ENCODE measurements at places on chromosomes 6 and 20.
A peak's percentile ranks its signal among the peaks of the same experiment; 100 is the strongest.

DNA sequence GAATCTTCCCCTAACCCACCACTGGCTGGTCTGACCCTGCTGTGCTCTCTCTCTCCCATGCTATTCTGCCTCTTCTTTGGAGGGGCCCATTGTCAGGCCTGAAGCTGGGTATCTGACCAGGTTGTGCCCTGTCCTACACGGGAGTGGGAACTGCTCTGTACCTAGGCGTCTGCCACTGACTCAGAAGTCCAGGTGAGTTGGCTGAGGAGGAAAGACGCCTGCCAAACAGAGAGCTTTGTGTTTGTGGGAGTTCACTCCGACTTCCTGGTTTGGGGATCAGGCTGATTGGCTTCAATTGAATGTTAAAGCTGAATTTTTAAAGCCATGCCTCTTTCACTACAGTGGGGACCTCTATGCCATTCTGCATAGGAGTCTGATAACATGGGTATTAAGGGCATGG, 136.0 kb downstream of the CCDC170 start:
- no peak for DNase-seq

GRCh38 chr20:18639501-18639979, 51.7 kb downstream of the DTD1 start:
- DNase-seq, result no peak

- no peak for DNase-seq
These were observed 16.9 kb upstream of the FOXC1 start for GRCh38 chr6:1592852-1593251.

DNA sequence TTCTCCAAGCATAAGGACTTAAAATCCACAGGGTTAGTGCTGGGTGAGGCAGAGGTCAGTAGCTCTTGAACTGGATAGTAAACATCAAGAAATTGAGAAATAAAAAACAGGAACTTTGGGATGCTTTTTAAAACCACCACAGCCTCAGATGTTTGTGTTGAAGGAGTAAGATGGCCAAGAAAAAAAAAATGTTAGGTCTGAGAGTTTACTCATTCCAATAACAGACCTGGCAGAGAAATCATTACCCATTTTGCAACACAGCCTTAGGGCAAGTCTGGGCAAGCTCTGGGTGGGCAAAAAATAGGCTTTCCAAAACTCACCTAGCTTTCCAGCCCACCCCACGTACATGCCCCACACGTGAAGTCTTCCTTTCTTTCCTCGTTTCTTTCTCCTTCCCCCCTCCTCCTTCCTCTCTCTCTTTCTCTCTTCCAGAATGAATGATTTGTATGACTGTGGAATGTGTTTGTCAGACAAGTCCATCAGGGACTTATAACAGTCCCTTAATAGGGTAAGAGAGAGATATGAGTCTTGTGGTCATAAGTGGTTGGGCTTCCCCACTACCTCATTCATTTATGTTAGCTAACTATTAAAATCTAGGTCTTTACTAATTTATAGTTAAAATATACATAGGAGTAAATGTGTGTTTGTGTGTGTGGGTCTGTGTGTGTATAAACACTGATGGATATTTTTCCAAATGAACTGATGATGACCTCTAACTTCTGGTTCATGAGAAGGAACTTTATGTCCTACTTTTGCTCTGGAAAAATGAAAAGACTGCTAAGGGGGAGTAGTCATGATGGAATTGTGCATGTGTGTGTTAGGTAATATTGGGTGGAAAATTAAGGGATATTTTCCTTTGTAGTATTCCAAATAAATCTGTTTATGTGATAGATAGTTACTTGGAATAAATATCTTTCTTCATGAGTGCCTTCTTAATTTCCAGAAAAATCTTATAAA, 18.0 kb upstream of the DSE start:
- DNase-seq, result no peak

- no peak for DNase-seq
These were observed 5.6 kb downstream of the BAG2 start for GRCh38 chr6:57177545-57178265.

DNA sequence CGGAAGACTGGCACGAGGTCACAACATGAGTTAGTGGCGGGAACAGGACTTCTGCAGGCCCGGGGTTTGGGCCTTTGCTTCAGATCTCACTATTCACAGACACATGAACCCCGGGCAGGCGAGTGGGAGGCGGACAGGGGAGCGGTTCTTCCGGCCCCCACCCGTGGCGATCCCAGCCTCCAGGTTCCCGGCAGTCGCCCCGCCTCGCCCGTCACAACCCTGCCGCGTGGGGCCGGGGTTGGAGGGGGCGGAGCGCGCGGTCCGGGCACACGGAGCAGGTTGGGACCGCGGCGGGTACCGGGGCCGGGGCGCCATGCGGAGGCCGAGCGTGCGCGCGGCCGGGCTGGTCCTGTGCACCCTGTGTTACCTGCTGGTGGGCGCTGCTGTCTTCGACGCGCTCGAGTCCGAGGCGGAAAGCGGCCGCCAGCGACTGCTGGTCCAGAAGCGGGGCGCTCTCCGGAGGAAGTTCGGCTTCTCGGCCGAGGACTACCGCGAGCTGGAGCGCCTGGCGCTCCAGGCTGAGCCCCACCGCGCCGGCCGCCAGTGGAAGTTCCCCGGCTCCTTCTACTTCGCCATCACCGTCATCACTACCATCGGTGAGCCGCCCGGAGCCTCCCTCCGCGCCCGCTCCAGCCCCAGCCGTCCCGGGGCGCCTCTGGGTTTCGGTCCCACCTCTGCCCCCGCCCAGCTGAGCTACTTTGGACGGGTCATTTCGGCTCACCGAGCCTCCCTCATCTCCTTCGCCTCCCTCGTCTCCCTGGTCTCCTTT, at the start of gene KCNK15:
TSS of gene KCNK15 (plus strand) at position 268 of the 769 bp plus-strand sequence. CDS start at position 314, 46 bp downstream.
- DNase-seq, result peak; percentile 23

DNA sequence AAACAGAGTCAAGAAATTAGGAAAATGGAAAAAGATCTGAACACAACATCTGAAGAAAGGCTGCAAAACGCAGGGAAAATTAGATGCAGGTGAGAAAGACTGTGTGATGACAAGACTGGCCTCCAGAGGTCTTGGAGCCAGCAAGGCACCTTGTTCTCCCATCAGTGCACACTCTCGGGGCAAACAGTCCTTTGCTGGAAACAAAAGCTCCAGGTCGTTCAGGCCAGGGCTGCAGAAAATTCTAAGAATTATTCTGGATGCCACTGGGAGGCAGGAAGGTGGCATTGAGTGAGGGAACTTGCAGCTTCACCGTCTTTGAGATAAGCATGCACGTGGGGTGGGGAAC, 219.9 kb upstream of the SSTR4 start:
- no peak for DNase-seq

- no peak for DNase-seq
These were observed 66.9 kb downstream of the ZBTB2 start for GRCh38 chr6:151324488-151324825.

- no peak for DNase-seq
These were observed 36.6 kb upstream of the NHSL1 start for GRCh38 chr6:138535728-138536455.

All from activated CD4-positive, alpha-beta T cell treated with anti-CD3 and anti-CD28 coated beads for 24 hours (primary cell).